PC-3 (cell line): ENCODE measurements at places on chromosomes 1 and 21. TPM values are rescaled to one million over a fixed set of nuclear protein-coding genes. Genes with fewer than 3 reads are reported as not detected.

DNA sequence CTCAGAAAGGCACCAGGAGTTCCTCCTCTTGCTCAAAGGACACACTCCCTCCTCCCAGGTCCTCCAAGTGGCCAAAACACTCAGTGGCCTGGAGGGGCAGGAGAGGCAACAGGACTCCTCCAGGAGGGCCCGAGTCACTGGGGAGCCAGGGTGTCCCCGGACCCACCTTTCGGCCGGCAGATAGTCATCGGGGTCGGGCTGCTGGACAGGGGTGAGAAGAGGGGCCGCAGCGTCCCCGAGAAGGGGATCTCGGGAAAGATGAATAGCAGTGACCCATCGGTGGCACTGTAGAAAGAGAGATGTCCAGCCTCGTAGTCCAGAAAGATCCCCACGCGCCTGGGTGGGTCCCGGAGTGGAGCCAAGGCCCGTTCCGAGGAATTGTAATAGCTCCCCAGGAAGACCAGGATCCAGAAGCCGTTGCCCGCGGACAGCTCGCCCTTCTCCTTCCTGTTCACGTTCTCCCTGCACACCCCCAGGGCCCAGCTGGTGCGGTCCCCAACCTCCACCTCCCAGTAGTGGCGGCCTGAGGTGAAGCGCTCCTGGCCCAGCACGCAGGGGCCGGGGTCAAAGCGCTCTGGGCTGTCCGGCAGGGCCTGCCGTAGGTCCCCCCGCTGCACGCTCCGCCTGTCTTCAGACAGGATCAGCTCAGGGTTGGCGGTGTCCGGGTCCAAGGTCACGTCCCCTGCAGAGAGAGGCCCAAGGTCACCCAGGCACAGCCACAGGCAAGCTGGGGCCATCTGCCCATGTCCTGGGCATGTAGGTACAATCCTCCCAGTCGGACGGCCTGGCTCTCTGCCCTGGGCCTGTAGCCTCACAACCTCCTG, 11.9 kb downstream of the TRIM11 start:
- H3K4me1 ChIP-seq = no peaks in the 10 kb centered on the region
- no peak overlapping the region for H3K27ac ChIP-seq
- DNase-seq = no peak
- H3K4me3 ChIP-seq = no peak overlapping the region

GRCh38 chr1:244431166-244431565, 20.5 kb downstream of the ADSS2 start:
- peaks cover 13% of the 10 kb centered on the region for H3K4me1 ChIP-seq
- peaks cover 24% of the 10 kb centered on the region; the same call in 1 of the 2 replicates for H3K36me3 ChIP-seq
- H3K27ac ChIP-seq = no peak overlapping the region
- no peak overlapping the region for H3K4me3 ChIP-seq

GRCh38 chr21:23822760-23823159, 1784.5 kb downstream of the MRPL39 start:
- no peaks in the 10 kb centered on the region for H3K27me3 ChIP-seq
- H3K4me1 ChIP-seq = no peaks in the 10 kb centered on the region
- no peak overlapping the region for H3K4me3 ChIP-seq
- H3K36me3 ChIP-seq = no peaks in the 10 kb centered on the region

GRCh38 chr1:219781491-219781890, 146.9 kb downstream of the SLC30A10 start:
- H3K4me1 ChIP-seq = peaks cover 5% of the 10 kb centered on the region; the same call in 1 of the 2 replicates
- H3K27me3 ChIP-seq = no peaks in the 10 kb centered on the region
- H3K36me3 ChIP-seq = no peaks in the 10 kb centered on the region
- no peak overlapping the region for H3K4me3 ChIP-seq
- no peak for DNase-seq

DNA sequence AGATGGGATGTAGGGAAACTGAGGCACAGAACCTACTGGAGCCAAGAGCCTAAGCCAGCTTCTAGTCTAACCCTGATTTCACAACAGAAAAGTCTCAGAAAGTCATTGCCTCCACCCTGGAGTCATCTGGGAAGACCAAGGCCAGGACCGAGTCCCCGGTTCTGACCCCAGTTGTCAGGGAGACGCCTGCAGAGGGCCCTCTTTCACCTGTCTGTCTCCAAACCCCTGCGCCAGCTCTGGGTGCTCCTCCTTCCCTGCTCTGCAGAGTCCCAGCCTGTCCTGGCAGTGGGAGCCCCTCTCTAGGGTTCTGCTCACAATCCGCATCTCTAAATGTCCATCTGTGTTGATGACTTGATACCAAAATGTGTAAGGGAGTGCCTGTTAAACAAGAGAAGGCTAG, 149.7 kb downstream of the PGBD5 start:
- no peaks in the 10 kb centered on the region for H3K4me1 ChIP-seq
- no peak for DNase-seq
- H3K27me3 ChIP-seq = no peaks in the 10 kb centered on the region

- DNase-seq = no peak
- H3K4me3 ChIP-seq = no peak overlapping the region
- no peak overlapping the region for H3K27ac ChIP-seq
- no peaks in the 10 kb centered on the region for H3K36me3 ChIP-seq
- peaks cover 8% of the 10 kb centered on the region; the same call in 1 of the 2 replicates for H3K27me3 ChIP-seq
Observed at GRCh38 chr21:44413566-44414290, 41.6 kb upstream of the LRRC3 start.

DNA sequence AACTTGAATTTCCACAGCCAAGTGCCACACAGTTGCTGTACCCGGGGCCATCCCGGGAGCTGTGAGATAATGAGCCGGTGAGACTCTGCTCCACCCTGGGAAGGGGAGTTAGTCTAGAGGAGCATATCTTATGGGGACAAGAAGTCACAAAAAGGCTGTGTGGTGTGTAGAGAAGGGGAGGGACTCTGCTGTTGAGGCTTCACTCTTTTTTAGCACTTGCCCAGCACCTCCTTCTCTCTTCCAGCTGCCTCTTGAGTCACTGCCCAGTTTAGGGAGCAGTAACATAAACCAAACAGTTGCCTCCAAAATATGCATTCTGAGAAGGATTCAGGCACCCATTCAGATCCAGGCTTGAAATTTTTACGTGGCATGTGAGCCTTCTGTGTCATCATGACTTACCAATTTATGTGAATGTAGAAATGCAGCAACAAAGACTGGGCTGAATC, 744 bp upstream of the WDR26 start:
- no peaks in the 10 kb centered on the region for H3K27me3 ChIP-seq
- peak overlapping the region; percentile 83 for H3K4me3 ChIP-seq
- peak; percentile 65 for DNase-seq
- H3K27ac ChIP-seq = peak overlapping the region; percentile 67

DNA sequence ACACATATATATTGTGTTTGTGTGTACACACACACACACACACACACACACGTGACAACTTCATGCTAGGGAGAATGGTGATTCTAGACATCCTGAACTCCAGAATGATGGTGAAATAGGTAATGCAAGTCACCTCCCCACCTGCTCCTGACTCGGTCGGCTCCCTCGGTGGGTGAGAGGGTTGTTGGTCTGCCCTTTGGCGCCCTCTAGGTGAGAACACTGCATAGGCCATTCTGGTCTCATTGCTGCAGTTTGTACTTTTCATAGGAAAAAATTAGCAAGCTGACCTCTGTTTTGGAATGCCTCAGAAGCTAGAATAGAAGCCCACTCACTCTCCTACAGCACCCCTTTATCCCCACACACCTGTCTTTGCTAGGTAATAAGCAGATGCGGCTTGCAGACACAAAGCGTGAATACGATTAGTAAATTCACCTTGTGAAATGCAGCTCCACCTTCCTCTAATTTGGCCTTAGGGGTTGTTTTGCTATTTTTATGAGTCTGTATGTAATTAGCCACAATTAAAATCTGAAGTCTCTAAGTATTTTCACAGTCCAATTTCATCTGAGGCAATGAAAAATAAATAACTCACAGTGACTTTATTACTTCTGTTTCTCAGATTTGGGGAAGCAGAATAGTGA, 130.0 kb upstream of the KCNJ15 start:
- H3K36me3 ChIP-seq = no peaks in the 10 kb centered on the region
- H3K4me3 ChIP-seq = no peak overlapping the region
- H3K27ac ChIP-seq = no peak overlapping the region
- H3K4me1 ChIP-seq = no peaks in the 10 kb centered on the region
- DNase-seq = peak; percentile 75
- H3K27me3 ChIP-seq = peaks cover 33% of the 10 kb centered on the region

DNA sequence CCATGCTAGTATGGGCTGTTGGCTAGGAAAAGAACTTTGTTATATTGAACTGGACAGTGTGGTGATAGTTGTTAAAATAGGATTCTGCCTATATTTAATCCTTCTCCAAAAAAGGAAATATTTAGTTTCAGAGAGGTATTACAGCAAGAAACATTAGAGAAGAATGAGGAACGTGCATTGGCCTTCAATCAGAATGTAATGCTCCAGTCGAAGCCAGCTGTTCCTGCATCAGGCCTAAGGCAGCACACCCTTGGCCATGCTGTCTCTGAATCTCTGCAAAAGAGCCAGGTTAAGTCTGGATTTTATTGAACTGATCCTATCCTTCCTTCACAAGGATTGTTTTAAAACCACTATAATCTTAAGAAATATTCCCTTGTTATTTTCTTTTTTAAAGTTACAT, 35.3 kb upstream of the RALGPS2 start:
- peaks cover 20% of the 10 kb centered on the region for H3K4me1 ChIP-seq
- H3K36me3 ChIP-seq = no peaks in the 10 kb centered on the region
- no peaks in the 10 kb centered on the region for H3K27me3 ChIP-seq
- no peak overlapping the region for H3K4me3 ChIP-seq
- no peak overlapping the region for H3K27ac ChIP-seq
- no peak for DNase-seq

DNA sequence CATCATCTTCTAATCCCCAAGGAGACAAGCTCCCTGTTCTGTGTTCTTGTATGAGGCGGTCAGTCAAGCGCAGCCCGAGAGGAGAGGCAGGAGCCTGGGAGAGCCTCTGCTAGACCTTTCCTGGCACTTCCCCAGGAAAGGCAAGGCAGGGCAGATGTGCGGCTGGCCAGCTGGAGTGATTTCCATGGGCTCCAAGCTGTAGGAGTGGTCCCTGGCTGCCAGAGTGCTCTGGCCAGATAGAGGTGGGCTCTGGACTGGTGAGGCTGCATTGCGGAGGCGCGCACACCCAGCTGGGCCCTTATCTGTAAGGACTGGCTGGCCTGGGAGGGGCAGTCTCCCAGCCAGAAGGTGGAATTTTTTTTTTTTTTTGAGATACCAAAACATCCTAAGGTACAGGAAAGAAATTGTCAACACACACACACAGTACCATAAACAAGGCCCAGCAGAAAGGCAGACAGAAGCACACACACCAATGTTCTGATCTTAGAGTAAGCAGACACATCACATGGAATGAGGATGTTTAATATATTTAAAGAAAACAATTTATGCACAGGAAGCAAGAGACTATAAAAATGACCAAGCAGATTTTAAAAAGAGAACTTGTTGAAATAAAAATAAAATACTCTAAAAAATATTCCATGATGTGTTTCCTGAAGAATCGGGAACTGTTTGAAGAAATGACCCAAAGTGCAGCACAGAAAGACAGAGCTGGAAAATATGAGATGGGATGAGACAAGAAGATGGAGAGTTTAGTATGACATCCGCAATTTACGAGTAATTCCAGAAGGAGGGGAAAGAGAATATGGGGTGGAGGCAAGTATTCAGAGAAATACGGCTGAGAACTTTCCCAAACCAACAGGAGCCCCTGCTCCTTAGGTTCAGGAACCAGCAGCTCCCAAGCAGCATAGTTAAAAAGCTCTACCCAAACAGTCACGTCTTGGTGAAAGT, 13.4 kb downstream of the IBA57 start:
- H3K4me1 ChIP-seq = no peaks in the 10 kb centered on the region
- H3K4me3 ChIP-seq = no peak overlapping the region
- no peak for DNase-seq
- H3K27ac ChIP-seq = no peak overlapping the region

DNA sequence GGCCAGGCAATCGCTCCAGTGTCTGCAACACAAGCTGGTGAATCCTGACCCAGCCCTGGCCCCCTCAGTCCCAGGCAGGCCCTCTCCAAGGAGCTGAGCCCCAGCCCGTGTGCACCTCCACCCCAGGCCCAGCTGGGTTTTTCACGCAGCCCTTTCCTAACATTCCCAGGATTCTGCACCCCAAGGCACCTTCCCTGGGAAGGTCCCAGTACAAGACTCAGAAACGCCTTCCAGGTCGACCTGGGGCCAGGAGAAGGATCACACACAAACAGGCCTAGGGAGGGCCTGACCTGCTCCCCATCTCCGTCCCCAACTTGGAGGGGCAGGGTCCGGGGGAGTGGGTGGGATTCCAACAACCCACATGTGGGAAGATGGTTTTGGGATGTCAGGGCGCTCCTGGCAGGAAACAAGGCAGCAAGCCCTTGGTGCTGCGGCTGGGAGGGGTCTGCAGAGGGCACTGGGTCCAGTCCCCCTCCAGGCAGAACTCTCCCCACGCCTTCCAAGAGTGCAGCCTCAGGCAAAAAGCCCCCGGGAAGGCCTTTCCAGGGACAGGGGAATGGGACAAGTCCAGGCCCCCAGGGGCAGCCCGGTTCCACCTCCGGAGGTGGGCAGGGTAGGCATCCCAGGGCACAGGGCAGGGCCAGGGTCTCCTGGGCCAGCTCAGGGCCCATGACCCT, 58.3 kb downstream of the KCNAB2 start:
- H3K4me3 ChIP-seq = no peak overlapping the region
- H3K4me1 ChIP-seq = peaks cover 1% of the 10 kb centered on the region; the same call in 1 of the 2 replicates
- H3K27ac ChIP-seq = no peak overlapping the region

GRCh38 chr1:182699393-182700350, 15.3 kb upstream of the RGS8 start:
- H3K4me3 ChIP-seq = no peak overlapping the region
- no peaks in the 10 kb centered on the region for H3K4me1 ChIP-seq
- no peak overlapping the region for H3K27ac ChIP-seq

DNA sequence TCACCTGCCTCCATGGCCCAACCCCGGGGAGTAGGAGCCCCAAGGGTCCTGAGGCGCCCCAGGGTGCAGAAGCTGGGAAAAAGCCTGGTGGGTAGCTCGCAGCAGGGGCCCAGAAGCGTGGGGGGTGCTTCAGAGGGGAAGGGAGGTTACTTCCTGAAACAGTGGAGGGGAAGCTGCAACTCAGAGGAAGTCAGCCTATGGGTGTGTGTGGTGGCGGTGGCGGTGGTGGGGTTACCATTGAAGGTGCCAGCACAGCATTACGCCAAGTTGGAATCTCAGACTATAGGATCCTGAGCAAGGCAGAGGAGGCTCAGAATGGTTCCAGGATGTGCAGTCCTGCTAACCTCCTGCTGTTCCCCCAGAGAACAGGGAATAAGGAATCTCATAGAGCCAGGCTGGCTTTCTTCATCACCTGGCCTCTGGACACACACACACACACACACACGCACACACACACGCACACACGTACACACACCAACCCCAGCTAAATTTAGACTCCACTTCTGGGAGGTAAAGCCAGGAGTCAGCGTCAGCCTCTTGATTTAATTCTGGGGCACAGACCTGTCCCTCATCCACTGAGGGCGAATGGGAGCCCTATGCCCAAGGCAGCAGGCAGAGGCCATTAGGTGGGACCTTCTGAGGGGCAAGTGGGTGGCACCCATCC, 1.3 kb downstream of the DENND4B start:
- H3K27ac ChIP-seq = peak overlapping the region; percentile 43
- peaks cover 10% of the 10 kb centered on the region; the same call in 1 of the 2 replicates for H3K36me3 ChIP-seq
- H3K27me3 ChIP-seq = no peaks in the 10 kb centered on the region
- DNase-seq = no peak

- DNase-seq = peak; percentile 77
- no peaks in the 10 kb centered on the region for H3K36me3 ChIP-seq
- peak within 1 kb of the TSS; percentile 97 for H3K4me3 ChIP-seq
- H3K27ac ChIP-seq = peak within 1 kb of the TSS; percentile 69
- peaks cover 10% of the 10 kb centered on the region for H3K4me1 ChIP-seq
Observed at GRCh38 chr1:98661544-98662355, at the start of gene SNX7. Gene SNX7 (plus strand): TSS chr1:98661721. CDS start chr1:98661732, 11 bp downstream.

Gene TAF1A
- total RNA-seq = 27.9 and 29.4 TPM in 2 replicates

Gene TMEM54
- total RNA-seq = 175 and 194 TPM in 2 replicates

Gene RCC1
- 96.5 and 119 TPM in 2 replicates for total RNA-seq

Gene PLEKHO1
- 13.8 and 29.5 TPM in 2 replicates for total RNA-seq

Gene S100A12
- not detected in 2 replicates for total RNA-seq

Gene GBP4
- 0.07 and 0.86 TPM in 2 replicates for total RNA-seq
